ENCODE measurements at places on chromosomes 3 and 15.
A peak's percentile ranks its signal among the peaks of the same experiment; 100 is the strongest.

GRCh38 chr15:41523097-41523496 lies 9.5 kb upstream of the LTK start:
- DNase-seq: no peak

DNA sequence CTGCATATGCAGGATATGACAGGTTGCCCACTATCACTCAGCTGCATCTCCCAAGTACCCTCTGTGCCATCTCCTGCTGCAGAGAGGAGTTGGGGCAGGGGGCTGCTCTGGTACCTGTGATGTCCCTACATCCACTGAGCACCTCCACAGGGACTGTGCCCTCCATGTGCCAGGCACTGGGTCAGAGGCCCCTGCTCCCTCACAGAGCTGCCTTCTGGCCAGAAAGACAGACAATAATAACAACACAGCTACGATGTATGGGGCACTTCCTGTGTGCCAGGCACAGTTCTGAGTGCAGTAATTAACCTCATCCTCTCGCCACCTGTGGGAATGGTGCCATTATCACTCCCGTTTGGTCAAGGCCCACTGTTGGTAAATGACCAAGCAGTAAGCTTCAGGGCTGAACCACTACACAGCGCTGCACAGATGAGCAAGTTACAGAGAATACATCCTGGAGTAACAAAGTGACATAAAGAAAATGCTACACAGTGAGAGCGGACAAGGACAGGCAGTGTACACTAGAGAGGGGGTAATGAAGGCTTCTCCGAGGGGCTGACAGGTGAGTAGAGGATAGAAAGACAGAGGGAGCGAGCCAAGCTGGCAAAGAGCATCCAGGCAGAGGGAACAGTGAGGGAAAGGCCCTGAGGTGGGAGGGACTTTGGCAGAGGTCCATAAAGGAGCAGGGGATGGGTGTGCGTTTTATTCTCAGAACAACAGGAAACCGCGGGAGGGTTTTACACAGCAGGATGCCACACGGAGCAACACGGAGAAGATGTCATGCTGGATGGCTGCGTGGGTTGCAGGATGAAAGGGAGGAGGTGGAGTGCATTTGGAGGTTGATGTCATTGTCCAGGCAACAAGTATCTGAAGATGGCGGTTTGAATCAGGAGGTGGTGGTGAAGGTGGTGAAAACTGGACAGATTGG lies 13.6 kb downstream of the WNT7A start:
- no peak for DNase-seq

DNA sequence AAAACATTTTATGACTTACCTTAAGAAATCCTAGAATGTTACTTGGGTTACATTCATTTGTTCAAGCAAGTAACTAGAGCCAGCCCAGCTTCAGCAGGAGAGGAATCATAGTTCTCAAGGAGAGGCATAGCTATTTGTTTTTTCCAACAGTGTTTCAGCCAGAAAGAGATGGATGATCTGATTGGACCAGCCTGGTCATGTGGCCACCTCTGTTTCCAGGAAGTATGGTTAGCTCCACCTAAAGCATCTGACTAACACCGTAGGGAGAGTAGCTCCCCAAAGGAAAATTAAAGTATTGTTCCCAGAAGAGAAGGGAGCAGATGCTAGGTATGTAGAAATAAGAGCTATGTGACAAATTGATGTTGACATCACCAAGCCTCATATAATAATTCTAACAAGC lies 417.1 kb downstream of the TAFA4 start:
- no peak for DNase-seq

DNA sequence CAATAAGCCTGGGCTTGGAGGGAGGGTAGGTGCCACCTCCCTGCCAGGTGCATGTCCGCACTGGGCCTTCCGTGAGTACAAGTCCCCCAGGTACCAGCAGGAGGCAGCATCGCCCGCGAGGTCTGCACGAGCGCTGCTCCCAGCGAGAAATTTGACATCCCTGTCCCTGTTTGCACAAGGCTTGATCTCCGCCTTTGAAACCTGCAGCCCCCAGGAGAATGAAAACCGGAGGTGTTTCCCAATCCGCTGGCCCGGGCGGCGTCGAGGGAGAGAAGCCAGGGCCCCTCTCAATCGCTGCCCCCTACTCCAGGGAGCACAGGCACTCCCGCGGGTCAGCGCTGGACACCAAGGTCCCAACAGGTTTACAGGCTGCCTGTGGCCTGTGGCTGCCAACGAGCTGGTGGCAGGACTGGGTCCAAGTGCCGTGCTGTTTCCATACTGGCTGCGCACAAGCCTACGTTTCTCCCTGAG lies 961 bp downstream of the HAPLN3 start:
- DNase-seq: no peak

GRCh38 chr3:57981483-57982087 lies 26.6 kb upstream of the FLNB start:
- DNase-seq: no peak

DNA sequence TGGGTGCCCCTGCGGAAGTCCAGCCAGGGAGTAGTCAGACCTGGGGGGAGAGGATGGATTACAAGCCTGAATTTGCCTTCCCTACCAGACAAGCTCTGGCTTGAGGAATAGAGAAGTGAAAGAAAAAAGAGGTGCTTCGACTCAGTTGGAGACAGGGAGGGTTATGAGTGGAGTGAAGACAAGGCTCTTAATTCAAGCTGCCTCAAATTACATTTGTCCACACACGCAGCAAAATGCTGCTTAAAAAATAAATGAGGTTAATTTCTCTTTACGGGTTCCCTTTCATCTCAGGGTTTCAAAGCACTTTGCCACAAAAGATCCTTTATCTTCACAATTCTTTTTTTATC lies 49.0 kb upstream of the SLC4A7 start:
- DNase-seq: no peak

DNA sequence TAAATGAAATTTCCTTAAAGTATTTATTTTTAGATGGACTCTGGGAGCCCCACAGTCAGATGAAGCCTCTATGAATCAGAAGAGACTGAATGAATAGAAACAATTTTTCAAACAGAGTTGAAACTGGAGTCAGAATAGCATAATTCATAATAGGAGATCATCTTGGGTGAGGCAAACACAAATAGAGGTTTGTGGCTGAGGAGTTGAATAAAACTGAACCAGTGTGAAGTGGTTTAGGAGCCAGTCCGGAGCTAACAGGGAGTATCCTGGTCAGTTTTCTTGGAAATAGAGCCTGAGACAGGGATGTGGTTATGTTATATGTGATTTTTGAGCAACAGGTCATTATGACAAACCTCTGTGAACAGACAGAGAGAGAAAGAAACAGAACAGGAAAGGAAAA lies 39.2 kb downstream of the SAMMSON start:
- no peak for DNase-seq

DNA sequence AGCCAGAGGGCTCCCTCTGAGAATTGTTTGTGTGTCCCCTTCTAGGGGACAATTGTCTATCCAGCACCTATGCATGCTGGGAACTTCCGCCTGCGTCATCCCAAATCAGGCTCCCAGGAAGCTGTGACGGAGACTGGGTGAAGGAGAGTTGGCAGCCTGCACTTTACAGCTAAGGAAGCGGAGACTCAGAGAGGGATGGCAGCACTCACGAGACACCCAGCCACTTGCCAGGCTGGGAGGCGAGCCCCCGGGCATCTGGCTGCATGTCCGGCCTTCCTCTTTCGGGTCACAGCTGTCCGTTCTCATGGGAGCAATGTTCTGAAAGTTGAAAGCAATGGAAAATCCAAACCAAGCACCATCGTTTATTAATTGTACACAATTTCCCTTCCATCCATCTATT lies 45.5 kb upstream of the SLC6A11 start:
- no peak for DNase-seq

GRCh38 chr15:73298522-73299245 lies 70.1 kb downstream of the HCN4 start:
- DNase-seq: no peak

DNA sequence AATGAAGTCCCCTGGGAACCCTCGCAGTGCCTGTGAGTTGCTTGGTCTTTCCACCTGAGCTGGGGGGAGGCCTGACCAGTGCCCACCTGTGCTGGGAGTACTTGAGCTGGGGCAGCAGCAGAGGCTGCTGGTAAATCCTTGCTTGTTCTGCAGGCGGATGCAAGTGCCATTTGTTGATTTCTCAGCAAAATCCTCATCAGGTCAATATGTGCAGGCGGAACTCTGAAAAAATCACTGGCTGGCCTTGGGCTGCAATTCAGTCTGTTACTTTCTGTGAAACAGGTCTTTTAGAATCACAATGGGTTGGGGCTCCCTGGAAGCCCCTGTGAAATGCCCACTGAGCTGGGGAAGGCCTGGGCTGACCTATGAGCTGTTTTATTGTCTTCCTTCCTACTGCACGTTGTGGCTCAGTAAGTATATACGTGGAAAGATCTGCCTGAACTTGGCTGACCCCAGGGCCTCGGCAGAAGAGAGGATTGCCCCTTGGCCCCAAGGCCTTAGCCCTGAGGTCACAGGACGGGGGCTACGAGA lies 182.0 kb upstream of the RGMA start:
- no peak for DNase-seq

DNA sequence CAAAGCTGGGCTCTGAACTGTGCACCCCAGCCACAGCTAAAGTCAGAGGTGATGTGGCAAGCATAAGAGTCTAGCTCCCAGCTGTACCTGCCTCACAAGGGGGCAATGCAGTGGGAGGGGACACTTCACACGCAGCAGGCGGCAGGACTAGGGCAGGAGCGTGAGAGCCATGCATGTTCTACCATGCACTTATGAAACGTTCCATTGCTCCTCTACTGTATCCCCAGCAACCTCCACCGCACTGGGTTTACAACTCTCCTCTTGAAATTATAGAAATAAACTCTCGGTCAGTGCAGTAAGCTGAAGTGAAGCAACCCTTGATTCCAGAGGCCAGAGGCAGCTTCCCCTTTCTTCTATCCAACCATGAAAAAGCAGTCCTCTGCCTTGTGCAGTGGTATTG lies 298.6 kb upstream of the STT3B start:
- DNase-seq: no peak

- no peak for DNase-seq
These were observed 93.5 kb downstream of the WDR72 start for GRCh38 chr15:53665930-53666329.

- DNase-seq: peak; percentile 25
These were observed 28.7 kb downstream of the TAMM41 start for GRCh38 chr3:11818033-11818432.

DNA sequence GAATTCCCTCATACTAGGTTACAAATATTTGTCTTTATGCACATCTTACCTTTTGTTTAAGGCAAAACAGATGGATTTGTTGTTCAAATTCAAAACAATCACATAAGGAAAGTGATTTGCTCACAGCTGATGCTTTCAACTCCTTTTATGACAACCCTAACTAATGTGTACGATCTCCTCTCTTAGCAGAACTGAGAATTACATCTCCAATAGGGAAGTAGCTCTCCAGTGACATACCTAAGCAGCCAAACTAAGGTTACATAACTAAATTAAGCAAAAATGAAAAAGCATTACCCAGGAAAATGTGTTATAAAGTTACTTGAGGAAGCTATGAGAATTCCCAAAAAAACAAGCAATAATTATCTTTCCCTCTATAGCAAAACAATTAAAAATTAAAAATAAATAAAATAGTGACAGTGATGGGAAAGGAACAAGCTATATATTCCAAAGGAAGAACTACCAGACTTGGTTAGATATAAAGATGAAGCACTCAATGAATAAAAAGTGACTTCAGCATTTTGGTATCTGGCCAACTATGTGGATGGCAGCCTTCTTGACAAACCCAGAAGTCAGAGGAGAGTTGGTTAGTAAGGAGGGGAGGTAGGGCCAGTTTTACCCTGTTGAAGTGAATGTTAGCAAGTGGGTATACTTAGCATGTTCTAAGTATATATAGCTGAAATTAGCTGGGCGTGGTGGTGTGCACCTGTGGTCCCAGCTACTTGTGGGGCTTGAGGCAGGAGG lies 32.4 kb downstream of the PEAK1 start:
- no peak for DNase-seq

GRCh38 chr3:65114041-65114440 lies 426.2 kb upstream of the ADAMTS9 start:
- DNase-seq: no peak

GRCh38 chr3:13080026-13080425 lies 6.8 kb upstream of the IQSEC1 start:
- DNase-seq: no peak

- no peak for DNase-seq
These were observed 32.0 kb downstream of the DNAH12 start for GRCh38 chr3:57512166-57512565.

DNA sequence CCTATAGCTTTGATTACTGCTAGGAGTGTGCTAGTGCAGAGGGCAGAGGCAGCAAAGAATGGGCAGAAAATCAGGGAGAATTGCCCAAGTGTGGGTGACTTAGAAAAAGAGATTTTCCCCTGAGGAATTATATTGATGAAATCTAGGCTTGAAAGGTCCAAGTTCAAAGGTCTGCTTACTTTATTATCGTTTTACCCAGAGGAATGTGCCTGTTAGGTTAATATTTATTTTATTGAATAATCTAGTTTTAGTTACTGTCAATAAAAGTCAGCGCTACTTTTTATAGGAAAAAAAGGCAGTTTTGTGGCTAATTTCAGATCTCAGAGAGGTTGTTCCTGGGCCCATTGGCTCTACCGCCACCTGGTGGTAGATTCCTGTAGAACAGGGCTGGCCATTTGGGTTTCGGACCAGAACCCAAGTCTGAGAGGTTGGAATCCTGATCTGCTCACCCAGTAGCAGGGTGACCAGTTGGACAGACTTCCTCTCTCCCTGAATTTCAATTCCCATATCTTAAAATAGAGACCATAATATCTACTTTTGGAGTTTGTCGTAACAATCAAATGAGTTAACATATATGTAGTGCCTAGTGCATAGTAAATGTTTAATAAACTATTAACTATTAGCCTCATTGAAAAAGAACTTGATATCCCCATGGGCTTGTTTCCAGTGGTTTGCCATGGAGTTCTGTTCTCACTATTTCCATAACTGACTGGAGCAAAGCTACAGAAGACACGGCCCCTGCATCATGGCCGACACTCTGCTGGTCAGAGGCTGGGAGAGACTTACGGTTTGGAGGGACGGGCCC lies 62.7 kb upstream of the ZNF148 start:
- peak; percentile 29 for DNase-seq

DNA sequence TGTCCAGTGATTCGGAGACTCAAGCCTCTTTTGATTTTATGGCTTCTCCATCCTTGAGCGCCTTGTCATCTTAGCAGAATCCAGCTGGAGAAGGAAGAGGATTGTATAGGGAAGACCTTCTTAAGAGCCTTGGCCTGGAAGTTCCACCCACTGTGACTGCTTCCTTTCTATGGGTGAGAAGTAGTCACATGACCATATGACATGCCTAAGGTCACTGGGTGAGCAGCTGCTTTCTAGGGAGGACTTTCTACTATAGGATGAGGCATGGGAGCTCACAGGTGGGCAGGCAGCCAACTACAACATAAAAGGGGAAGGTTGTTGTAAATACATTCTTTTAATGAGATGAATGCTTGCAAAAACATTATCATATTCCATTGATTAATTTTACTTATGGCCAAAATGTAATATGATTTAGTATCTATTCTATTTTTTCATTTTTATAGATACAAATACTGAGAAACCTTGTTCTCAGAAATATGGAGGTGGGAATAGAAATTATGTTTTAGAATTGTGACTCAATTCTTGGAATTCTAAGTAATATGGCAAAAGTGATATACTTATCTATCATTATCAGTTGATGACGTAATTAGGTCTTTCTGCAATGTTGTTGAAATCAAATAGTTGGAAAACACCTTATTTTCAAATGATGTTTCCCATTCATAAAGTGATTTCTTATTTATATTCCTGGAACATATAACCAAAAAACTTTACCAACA lies 53.6 kb upstream of the MINAR1 start:
- no peak for DNase-seq
